NCI-H2029 treated with DMSO at 0.1 percent for 48 hours (cell line): ENCODE measurements at places on chromosomes 12 and 14.

DNA sequence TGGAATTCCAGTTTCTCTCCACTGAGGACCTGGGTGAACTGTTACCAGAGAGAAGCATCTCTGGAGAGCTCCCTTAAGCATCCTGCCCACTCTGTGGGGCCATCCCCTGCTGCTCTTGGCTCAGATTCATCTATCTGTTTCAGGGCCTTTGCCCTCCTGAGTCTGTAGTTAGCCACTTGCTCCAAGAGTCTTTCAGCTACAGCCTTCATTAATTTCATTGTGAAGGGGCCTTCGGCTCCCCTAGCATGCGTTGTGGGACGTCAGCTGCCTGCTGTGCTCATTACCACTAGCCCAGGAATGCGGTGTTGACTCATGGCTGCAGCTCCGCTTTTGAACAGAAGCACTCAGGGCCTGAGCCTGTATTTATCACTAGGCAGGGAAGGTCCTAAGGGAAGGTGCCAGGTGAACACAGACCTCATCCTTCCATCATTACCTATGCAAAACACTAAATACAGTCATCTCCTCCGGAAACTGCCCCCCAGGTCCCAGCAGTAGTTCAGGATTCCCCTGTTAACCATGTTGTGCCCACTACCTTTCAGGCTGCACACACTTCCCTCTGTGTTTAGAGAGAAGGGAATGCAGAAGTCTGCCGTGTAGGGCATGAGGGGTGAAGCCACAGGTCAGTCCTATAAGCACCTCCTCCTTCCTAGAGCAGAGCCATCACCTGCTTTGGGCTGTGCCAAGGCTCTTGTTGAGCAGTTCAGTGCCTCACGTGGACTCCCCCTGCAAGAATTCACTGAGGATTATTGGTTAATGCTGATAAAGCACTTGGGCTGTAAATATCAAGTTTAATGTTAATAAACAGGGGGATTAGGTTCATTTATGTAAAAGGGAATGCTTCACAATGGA is 191.4 kb downstream of the CACNA1C start:
- DNase-seq, result no peak

- DNase-seq, result peak; percentile 15
These were observed 75.5 kb upstream of the DCD start for GRCh38 chr12:54723379-54724256.

DNA sequence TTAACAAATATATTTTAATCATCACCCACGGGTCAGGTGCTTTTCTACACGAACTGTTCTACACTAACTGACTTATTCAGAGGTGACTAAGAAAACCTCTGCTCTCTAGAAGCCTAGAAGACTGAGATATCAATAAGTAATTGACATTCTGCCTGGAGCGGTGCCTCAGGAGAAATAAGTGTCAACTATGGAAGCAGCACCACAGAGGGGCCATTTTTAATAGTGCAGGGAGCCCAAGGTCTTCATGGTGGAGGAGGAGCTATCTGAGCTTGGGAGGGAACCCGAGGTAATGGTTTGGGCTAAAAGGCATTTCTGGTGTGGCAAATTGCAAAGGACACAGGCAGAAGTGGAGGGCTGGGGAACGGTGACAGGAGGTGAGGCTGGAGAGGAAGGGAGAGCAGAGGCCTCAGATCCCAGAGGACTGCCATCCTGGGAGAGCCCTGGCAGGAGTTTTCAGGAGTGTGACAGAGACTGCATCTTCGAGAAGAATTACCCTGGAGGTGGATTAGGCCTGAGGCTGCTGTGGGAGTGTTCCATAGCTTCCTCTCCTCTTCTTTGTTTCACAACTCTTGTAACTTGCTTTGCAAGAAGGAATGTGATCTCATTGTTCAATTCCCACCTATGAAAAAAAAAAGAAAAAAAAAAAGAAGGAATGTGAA is 123.1 kb downstream of the NPAS3 start:
- DNase-seq, result no peak

GRCh38 chr12:45433441-45433868 is 217.6 kb downstream of the ANO6 start:
- DNase-seq, result no peak

DNA sequence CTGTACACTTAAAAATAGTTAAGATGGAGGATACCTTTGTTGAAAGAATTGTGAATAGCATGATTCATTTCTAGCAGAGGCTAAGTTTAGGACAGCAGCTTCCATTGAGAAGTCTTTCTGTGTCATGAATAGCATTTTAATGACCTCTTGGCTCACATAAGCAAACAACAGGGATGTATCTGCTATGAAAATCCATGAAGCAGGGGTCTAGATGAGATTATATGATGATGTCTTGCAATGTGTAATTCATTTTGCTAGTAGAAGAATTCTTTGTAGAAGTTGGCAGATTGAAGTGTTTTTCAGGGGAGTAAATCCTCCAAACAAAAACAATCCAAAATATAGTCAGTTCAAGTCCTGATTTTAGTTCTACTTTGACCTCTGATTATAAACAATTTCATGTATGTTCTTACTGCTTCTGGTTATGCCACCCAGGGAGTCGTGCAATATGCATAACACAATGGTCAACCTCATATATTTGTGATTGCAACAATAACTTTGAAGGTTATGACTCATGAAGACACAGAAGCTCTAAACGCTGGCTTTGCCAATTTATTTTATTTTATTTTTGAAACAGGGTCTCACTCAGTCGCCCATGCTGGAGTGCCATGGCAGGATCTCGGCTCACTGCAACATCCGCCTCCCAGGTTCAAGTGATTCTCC is 6.9 kb upstream of the RD3L start:
- no peak for DNase-seq

- DNase-seq, result no peak
These were observed 11.3 kb downstream of the GNPTAB start for GRCh38 chr12:101819467-101819866.
